Aorta (tissue), 5 donors: ENCODE measurements at places on chromosomes 4 and X. TPM values are rescaled to one million over a fixed set of nuclear protein-coding genes. Genes with fewer than 3 reads are reported as not detected.

- DNase-seq: peak; percentile 59
These were observed 669 bp downstream of the IRF2 start for GRCh38 chr4:184473499-184474262.

GRCh38 chrX:47208108-47208507 is 10.4 kb upstream of the CDK16 start:
- DNase-seq: peak; percentile 38

- DNase-seq: no peak
These were observed 268.9 kb downstream of the ASMT start for GRCh38 chrX:1883772-1884171.

Gene COQ2
- 7.6 TPM for total RNA-seq

Gene APBB2
- total RNA-seq: 99.8 TPM
